CD4-positive, alpha-beta T cell treated with Interleukin-6 at 100 ng/mL for 8 hours (primary cell): ENCODE measurements at places on chromosomes 12 and 14.
A peak's percentile ranks its signal among the peaks of the same experiment; 100 is the strongest.

DNA sequence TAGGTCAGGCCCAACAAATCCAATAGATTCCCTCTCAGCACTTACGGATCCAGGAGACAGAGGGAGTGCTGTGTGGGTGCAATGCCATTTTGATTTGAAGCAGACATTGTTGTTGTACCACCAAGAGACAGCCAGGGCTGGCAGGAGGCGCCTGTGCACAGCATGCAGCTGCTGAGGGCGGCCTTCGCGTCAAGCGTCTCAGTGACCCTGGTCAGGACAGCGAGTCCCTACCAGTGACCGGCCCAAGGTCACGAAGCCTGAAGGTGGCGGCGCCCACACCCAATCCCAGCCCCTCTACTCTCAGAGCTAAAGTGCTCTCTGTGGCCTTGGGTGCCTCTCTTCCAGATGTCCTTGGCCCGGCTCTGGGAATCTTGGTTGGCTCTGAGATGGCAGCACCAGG, 40.5 kb downstream of the PRMT8 start:
- DNase-seq = no peak

GRCh38 chr14:76941946-76942805, 86.3 kb downstream of the IRF2BPL start:
- DNase-seq = no peak

DNA sequence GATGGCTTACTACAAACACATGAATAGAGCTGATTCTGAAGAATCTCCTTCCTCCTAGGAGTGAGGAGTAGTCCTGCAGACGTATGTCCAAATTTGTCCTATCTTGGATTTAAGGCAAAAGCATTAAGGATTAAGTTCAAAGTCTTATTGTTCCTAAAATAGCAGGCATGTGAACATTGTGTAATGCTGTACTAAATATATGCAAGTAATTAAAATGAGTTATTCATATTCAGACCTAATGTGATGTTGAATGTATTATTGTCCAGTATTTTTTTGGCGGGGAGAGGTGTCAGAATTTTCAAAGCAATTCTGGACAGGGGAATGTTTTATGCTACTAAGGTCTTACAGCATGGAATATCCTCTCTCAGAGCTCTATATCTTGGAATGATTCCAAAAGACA, 60.7 kb upstream of the STK38L start:
- no peak for DNase-seq

DNA sequence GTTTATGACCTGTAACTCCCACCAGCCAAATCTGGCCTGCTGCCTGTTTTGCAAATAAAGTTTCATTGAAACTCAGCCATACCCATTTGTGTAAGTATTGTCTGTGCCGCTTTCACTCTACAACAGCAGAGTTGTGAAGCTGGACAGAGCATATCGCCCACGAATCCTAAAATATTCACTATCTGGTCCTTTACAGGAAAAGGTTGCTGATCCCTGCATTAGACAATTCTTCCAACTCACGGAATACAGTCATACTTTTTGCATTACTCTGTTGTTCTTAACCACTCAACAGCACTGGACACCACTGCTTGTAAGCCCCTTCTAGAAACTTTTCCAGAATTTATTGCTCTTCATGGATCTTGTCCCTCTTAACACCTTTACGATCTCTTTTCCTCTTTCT, 435.4 kb downstream of the EGLN3 start:
- no peak for DNase-seq

GRCh38 chr12:53969588-53970259, 3.2 kb upstream of the HOXC11 start:
- DNase-seq = no peak

DNA sequence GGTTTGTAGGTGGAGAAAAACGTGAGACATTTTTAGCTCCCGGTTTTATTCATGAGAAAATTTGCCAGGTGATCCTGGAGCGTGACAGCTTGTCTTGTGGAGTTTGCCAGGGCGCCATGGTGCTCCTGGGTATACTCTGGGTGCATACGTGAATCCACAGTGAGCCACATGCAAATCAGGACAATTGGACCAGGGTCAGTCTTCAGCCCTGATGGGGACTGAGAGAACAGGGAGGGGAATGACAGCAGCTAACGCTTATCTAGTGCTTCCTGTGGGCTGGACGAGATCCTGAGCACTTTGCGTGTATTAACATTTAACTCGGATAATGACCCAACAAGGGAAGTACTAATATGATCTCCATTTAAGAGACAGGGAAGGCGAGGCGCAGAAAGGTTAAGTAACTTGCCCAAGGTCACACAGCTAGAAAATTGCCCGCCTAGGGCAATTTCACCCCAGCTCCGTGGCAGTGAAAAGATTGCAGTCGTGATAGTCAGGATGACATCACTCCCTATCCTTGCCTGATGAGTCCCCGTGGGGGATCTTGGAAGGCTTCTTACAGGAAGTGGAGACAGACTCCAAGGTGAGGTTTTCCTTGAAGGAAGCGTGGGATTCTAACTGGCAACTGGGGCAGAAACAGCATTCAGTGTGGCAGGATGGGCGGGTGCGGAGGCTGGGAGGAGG, 118.4 kb upstream of the NCOR2 start:
- no peak for DNase-seq

DNA sequence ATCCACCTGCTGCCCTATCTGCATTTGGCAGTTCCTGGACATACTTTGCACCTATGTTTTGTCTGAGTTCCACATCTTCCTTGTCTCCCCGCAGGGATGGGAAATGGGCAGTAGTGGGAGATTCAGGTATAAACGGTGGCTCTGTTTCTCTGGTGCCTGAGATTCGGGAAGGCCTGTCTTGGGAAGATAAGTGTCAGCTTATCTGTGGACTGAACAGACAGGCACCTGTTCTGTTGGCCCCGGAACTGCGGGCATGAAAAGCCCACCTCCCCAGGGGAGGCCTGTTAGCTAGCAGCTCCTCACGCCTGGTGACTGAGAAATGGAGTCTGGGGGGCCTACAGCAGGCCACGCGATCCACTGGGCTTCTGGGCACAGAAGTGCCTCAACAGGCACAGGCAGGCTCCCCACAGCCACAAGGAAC, 5.8 kb downstream of the PHB2 start:
- DNase-seq = no peak

- peak; percentile 20 for DNase-seq
These were observed 41.4 kb downstream of the ACTN1 start for GRCh38 chr14:68937471-68938270.

DNA sequence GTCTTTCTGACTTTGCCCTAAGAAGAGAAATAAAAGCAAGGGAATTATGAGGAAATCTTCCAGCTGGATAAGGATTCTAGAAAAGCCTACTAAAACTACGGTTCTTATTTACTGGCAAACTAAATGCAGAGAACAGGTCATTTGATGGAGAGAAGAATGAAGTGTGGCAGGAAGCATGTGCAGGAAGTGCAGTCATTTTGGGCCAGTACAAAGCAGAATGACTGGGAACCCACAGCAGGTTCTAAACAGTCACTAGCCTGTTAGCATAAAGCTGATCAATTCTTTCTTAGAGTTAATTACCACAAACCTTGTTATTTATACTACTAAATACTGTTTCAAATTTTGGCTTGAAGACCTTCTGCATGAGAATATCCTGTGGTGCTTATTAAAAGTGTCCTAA, 36.7 kb downstream of the CFAP54 start:
- no peak for DNase-seq

DNA sequence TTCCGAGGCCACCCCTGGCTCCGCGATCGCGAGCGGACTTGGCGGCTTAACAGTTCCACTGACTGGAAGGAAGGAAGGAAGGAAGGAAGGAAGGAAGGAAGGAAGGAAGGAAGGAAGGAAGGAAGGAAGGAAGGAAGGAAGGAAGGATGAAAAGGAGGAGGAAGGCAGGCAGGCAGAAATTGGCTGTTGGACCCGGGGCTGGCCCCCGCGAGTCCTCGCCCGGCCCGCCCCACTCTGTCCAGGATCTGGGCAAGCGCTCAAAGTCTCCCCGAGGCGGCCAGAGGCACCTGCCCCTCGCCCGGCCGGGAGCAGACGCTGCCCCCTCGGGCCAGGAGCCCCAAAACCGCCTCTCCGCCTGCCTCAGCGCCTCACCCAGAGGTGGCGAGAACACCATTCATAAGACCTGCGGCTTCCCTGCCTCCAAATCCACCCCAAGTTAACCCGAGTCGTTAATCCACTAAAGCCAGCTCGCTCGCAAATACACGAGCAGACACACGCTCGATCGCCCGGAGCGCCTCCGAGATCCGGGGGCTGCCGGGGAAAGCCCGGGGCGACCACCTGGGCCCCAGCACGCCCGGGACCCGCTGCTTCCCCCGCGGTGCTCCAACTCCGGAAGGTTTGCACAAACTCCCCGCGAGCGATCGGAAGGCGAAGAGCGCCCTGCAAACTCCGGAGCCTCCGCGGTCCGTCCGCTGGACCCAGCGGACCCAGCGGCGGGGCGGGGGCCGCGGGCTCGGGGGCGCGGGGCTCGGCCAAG, 844 bp downstream of the DPF3 start:
- DNase-seq = peak; percentile 6
